ENCODE measurements at places on chromosomes 1 and 21.

- no peak for DNase-seq
Measured at GRCh38 chr1:94326329-94326728, 88.9 kb upstream of the ARHGAP29 start.

- no peak for DNase-seq
Measured at GRCh38 chr1:182679684-182680083, 4.7 kb downstream of the RGS8 start.

DNA sequence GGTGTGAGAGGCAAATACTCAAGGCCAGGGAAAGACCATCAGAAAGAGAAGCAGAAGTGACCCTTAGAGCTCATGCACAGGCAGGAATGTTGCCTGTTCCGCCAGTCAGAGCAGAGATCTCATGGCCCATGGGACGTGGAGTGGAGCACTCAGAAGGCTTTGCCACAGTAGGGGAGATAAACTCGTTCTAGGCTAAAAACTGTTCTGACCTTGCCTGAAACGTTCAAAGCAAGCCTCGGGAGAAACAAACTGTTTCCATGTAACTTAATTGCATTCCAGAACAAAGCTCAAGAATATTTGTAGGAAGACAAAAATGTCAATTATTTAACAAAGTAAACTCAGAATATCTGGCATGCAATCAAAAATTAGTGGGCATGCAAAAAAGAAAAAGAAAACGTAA lies 20.7 kb upstream of the SLC19A1 start:
- no peak for DNase-seq

DNA sequence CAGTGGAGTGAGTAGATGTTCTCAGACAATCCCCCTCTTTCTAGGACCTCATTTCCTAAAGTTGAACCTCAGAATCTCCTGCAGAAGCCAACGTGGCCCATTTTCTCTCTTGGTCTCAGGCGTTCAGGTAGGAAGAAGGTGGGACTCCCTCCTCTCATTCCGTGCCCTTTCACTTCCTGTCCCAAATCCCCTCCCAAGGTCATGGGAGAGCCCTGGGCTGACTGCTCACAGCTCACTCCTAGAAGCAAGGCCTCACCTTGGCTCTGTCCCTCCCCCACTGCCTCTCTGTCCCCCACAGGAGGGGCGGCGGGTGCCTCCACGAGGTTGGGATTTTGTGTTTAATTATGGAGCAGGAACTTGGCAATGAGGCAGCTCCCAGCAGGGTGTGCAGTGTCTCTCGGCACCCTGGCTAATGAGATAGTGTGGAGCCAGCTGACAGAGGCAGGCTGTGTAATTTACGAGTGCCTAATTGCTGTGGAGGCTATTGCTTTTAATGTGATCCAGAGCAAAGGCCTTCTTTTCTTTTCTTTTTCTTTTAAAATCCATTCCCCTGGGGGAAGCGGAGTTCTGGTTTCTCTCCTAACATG lies 9.1 kb upstream of the CDK18 start:
- DNase-seq = no peak

DNA sequence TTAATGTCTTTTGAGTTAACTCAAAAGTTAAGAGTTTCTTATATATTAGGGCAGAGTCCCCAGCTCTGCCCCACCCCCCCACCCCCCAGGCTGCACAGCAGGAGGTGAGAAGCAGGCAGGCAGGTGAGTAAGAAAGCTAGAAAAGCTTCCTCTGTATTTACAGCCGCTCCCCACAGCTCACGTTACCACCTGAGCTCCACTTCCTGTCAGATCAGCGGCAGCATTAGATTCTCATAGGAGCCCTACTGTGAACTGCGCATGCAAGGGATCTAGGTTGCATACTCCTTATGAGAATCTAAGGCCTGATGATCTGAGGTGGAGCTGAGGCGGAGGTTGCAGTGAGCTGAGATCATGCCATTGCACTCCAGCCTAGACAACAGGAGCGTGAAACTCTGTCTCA lies 81.9 kb downstream of the SIM2 start:
- no peak for DNase-seq

- no peak for DNase-seq
Measured at GRCh38 chr1:30675289-30675688, 48.1 kb downstream of the MATN1 start.

DNA sequence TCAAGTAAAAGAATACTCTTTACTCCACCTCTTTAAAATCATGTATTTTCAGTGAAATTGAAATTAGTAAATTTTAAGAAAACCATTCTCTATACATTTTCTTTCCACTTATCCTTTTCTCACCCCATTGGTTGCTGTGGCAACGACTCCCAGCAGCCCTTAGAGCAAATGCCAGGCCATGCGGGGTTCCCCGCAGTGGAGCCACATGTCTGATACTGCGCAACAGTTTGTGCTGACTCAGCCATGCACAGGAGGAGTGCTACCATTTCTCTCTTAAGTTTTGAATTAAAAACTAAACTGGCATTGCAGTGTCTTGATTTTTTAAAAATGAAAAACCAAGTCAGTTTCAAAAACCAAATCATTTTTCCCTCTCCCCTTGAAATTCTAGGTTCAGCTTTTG lies 214.1 kb upstream of the L1TD1 start:
- no peak for DNase-seq

DNA sequence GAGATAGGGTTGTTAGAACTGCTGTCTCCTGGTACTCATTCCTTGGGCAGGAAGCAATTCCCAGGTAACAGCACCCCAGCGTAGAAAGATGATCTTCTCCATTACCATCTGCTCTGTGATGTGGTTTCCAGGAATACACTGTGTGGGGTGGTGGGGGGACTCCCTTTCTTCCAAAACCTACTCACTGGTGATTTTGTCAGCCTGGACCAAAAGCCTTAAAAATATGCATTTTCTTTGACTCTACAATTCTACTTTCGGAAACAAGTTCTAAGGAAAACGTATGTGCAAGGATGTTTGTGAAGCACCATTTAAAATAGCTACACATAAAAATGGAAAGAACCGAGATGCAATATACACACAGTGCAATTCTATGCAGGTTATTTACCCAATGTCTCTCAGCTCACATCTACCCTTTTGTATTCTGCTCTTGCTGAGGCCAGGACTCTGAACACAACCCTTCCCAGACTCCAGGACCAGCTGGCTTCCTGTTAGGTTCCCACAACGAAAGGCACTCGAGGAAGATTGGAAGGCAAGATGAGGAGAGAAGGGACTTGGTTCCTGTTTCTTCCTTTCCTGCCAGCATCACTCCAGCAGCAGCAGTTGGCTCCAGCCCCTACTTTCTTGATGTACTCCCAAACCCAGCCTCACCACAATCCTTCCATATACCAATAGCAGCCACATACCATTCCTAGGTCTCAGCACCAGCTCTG lies 33.0 kb upstream of the GJB5 start:
- DNase-seq = no peak

All from stimulated activated CD8-positive, alpha-beta memory T cell treated with anti-CD3 and anti-CD28 coated beads, Interleukin-7, amount 100 ng/mL, for 24 hours (primary cell).